K562 (cell line): ENCODE measurements at places on chromosomes 2 and 18.
A peak's percentile ranks its signal among the peaks of the same experiment; 100 is the strongest.

GRCh38 chr2:174120346-174120745, 128.0 kb downstream of the OLA1 start:
- peak; percentile 8 for DNase-seq

DNA sequence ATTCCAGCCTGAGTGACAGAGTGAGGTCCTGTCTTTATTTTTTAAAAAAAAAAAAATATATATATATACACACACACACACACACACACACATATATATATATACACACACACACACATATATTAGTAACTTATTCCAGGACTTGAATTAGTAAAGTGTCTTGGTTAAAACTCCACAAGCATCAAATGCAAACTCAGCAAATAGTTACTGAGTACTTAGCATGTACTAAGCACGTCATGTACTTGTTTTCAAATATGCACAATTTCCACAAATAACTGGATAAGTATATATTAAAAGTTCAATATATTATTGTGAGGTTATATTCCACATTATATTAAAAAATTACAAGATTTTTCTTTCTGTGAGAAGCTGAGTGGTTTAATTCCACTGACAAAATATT, 304.7 kb downstream of the ZEB2 start:
- DNase-seq: no peak

DNA sequence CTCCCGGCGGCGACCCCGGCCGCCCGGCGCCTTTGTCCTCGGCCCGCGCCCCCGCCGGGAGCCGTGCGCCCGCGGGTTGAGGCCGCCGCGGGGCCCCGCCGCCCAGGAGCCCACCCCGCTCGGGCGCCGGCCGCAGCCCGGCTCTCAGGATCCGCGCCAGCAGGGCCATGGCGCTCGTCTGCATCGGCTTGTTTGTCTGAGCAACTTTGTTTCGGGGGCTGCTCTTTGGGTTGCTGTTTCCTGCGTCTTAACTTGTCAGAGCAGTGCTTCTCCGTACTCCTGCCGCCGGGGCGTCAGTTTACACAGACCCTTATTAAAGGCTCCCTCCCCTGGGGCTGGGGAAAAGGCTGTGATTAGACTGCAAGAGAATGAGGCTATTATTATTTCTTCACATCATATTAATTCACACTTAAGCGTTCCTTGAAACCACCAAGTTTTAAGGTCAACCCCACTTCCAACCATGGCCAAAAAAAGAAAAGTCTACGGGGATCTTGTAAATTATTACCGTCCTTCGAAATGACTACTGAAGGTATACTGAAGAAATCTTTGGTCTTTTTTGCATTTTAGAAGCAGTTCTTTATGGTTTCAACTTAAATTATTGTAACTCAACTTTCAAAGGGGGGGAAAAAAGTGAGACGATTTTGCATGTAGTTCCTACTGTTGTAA, at the start of gene CYP27C1:
Gene CYP27C1 (minus strand): TSS at position 198 of the 666 bp plus-strand sequence. CDS start 29 bp downstream, at position 169.
- DNase-seq: no peak

- no peak for DNase-seq
Measured at GRCh38 chr2:72142570-72143440, 4.9 kb downstream of the CYP26B1 start.

- no peak for DNase-seq
Measured at GRCh38 chr18:77422974-77423867, 173.6 kb downstream of the GALR1 start.

DNA sequence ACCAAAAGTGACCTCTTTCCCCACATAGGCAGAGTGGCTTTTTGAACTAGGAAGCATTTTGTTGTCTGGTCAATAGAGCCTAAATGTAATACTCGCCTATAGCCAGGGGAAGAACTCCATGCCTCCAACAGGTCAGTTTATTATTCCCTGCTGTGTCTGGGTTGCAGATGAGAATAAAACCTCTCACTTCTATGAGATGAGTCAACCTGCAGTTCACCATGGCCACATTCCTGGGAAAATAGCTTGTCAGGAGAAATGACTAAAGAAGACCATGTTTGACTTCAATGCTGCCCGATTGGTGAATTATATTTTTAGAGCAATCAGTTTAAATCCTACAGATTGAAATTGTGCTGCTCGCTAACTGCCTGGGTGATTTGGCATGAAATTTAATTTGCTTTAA, 46.7 kb upstream of the LRRTM1 start:
- DNase-seq: no peak

- no peak for DNase-seq
Measured at GRCh38 chr2:23563151-23563550, 178.2 kb downstream of the KLHL29 start.

DNA sequence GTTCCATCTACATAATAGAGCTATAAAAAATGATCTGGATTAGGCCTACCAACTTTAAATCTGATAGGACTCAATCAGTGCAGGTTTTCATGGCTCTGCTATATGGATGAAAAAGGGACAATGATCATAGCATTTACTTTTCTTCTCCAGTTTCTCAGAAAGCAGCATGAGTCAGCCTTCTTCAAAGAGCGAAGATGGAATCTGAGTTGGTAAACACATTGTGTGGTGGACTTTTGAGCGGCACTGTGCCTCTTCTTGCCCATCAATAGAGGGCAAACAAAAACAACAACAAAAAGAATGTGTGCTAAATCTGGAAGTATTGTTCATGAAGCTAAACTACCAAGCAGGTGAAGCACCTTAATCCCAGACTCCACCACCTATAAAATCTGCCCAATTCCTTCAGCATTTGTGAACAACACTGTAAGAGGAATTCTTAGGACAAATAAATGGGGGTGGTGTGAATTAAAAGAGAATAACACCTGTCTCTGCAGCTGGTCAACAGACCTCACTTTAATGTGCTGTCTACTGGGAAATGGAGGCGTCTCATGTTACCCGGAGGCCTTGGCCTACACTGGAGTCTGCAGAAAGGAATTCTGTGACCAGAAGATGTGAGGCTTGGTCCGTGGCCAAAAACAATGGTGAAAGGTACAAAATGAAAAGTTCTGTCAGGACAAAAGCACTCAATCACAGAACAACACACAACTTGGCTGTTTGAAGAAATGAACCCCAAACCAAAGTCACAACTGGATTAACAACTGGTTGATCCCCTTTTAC, 609.0 kb downstream of the IRS1 start:
- no peak for DNase-seq

DNA sequence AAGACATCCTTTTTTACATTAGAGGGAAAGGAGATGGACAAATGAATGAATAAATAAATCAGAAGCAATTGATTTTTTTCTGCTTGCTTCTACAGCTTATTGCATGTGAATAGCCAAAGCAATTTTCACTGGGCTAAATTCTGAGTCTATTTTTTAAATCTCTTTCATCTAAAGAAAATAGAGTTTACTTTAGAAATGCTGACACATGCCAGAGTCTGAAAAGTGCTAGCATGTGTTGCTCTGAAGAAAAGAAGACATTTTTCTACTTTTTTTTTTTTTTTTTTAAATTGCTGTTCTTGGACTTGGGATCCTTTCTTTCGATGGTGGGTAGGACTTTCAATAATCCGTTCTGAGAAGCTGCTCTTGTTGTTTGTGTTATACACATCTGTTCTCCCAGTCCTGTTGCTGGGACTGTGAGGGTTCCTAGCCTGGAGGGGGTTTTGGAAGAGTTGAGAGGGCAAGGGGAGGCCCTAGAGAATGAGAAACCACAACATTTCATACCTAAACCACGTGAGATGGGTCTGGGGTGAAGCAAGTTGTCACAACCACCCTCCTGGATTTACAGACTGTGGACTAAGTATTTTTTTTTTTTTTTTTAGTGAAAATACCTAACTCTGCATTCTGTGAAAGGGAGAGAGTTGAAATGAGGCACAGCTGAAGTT, 193.5 kb downstream of the PRKCE start:
- DNase-seq: no peak

DNA sequence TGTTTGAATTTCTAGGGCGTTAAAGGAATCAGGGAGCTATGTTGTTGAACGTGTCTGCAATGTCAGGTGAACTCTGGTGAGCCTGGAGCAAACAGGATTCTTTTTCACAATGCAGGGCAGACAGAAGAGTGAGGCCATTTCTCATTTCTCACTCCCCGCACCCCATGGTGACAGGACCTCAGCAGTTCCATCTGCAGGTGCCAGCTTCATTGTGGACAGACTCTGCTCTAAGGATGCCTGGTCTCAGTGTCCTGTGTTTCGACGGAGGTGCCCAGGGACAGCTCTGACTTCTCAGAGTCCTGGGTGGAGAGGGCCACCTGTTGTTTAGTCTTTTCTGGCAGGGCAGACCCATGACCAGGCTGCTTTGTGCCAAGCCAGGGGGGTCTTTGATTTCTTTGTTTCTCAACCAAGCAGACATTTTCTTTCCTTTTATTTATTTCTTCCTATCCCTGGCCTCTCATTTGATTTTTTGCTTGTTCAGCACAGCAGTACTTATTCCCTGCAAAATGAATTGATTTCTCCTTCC, 201.5 kb downstream of the RNF144A start:
- no peak for DNase-seq

GRCh38 chr18:34943587-34943986, 97.6 kb upstream of the MAPRE2 start:
- DNase-seq: no peak

GRCh38 chr18:2494921-2495320, 76.4 kb downstream of the METTL4 start:
- no peak for DNase-seq

DNA sequence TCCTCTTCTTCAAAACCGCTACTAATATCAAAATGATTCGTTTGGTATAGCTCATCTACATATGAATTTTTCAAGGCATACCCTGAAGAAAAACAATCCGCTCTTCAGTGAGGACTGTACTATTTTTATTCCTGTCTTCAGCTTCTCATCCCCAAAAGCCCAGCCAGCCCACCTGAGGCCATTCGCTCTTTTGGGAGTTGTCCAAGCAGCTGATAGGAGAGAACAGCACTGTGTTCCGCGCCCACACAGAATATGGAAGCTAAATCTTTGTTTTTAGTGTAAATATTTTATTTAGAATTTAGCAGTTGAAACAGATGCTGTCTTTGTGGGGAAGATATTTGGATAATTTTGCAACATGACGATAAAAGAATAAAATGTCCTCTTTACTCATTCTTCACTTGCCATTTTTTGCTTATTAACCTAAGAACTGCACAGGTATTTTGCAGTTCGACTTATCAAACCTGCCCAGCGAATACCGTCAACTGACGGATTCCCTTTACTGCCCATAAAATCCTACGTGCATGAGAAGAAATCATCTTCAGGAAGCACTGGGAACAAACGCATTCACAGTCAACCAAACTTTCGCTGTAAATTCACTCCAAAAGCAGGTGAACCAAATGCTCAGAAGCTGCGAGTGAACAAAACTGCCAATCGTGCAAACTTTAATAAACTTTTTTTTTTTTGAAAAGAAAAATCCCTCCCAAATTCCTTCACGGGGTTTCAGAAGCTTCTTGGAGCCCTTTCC, 3.4 kb downstream of the ZNF521 start:
- no peak for DNase-seq

GRCh38 chr18:45202061-45202460, 413.2 kb upstream of the SLC14A2 start:
- no peak for DNase-seq

- DNase-seq: no peak
Measured at GRCh38 chr2:39334529-39334928, 90.8 kb upstream of the CDKL4 start.

DNA sequence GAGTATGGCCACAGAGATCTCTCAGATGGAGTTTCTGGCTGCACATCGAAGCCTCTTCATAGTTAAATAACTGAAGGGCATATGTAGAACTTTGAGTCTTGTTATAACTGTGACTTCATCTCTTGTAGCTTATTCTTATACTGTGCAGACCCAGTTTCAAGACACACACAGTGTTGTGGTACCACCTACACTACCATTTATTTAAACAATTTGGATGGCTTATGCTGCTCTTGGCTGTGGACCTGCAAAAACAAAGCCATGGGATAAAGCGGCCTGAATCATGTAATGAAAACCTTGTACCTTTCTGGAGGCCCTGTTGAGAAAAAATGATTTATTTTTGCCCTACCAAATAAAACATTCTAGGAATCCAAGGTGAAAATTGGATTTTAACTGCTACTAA, 262.8 kb upstream of the RASGRP3 start:
- DNase-seq: no peak

DNA sequence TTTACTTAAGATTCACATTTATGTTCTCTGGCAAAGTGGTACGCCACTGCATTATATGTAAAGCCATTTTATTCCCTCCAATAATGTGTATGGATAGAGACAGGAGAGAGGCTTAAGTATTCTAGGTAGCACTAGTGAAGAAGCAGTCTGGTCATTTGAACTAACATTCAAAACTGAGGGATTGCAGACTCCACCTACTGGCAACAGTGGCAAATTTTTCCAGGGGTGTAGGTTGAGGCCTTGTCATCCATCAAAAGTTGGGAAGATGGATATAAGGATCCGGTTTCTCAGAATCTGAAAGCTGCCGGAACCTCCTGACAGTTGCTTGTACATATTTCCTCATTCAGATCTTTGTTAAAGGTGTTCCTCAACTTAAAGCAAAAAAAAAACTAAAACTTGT, 465.5 kb upstream of the FSHR start:
- DNase-seq: no peak

GRCh38 chr2:63661076-63661475, 72.3 kb downstream of the MDH1 start:
- DNase-seq: no peak

DNA sequence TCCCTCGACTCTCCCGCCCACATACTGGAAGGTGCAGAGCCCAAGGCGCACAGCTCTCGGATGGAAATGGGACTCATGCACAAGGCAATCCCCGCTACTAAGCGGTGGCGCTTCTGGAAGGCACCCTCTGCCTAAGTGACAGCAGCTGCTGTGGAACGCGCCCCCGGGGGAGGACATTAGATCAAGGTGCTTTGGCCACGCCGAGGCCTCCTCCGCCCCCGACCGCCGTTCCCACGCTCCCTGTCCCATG, 202 bp downstream of the MCEE start:
- no peak for DNase-seq

- no peak for DNase-seq
Measured at GRCh38 chr2:109507217-109507616, 106.5 kb downstream of the SEPTIN10 start.

- no peak for DNase-seq
Measured at GRCh38 chr2:150403457-150403856, 84.0 kb downstream of the RND3 start.

DNA sequence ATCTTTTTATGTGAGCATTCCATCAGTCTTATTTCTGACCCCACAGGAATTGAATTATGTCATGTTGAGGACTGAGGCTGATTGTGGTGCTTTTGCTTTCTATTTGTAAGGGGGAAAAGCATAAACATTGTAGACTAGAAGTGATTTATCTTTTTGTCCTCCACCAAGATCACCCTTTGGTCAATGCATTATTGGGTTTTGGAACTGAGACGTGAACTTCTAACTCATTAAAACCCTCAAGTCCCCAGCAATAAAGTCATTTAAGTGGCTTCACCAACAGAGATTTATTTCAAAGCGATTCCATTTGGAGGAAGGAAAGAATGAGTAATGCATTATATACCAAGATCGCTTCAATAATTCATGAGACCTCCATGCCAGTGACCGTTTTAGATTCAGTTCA, 75.5 kb upstream of the TXNDC2 start:
- DNase-seq: no peak

DNA sequence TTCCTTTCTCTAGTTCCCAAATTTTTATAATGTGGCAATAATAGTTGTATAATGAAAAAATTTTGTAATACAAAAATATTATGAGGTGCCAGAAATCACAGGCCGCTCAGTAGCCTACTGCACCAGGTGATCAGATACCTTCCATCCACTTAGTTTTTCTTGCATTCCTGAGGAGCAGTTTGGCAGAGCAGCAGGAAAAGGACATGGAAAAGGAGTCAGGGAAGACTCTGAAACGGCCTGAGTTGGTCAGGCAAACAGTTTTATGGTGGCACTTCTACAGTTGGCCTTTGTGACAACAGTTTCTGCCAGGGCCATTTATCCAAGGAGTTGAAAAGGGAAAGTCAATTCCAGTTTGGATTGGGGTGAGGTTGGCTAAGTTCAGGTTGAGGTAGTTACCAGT, 165.4 kb upstream of the ALPP start:
- DNase-seq: no peak
